Esophagus mucosa (tissue), 1 donor: ENCODE measurements at places on chromosomes 1 and 21. TPM values are rescaled to one million over a fixed set of nuclear protein-coding genes. Genes with fewer than 3 reads are reported as not detected.

DNA sequence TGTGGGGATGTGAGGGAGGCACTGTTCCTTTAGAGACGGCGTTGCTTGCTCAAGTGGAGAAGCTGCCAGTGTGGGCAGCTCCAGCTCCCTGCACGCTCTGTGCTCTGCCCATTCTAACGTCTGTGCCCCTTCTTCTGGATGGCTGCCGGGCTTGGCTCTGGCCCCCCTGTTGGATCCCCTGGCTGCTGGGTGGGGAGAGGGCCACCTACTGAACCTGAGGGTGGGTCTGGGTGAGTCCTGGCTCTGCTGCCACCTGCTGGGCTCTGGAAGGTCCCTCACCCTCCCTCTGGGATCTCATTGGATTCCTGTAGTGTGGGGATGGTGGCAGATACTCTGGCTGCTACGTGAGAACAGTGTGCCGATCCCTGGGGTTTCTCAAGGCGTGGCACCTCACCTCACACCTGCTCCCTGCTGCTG lies 5.0 kb downstream of the PFKL start:
- peak; percentile 23 for ATAC-seq

DNA sequence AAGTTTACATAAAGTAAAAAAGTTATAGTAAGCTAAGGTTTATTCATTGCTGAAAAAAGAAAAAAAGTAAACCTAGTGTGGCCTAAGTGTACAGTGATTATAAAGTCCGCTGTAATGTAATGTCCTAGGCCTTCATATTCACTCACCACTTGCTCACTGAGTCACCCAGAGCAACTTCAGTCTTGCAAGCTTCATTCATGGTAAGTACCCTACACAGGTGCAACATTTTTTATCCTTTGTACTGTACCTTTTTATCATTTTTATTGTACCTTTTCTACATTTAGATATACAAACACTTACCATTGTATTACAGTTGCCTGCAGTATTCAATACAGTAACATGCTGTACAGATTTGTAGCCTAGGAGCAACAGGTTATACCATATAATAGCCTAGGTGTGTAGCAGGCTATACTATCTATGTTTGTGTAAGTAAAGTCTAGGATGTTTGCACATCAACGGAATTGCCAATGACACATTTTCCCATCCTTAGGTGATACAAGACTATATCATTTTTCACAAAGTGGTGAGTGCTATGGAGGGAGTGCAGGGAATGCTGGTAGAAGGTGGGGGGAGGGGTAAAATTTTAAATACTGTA lies 58.0 kb upstream of the DMRTA2 start:
- ATAC-seq, result no peak

DNA sequence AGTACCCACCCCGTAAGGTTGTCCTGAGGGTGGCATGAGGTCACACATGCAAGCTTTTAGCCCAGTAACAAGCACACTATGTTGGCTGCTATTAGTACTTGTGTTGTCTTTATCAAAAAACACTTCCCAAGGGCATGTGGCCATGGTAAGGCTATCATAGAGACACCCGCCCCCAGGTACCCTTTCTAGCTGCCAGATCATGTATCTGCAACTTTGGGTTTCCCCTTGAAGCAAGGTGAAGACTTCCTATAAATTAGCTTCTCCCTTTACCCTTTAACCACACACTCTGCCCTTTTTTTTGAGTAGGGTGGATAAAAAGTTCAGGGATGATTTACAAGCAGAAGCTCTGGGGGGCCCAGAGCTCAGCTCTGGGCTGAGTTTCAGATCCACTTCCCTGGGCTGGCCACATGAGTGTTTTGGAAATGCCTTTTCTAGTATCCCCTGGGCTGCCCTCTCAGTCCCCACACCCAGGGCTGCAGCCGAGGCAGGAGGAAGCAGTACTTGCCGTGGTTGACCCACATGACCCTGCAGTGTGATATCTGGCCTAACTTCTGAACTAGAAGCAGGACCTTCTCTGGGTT lies 2.0 kb downstream of the ZDHHC18 start:
- no peak for ATAC-seq

DNA sequence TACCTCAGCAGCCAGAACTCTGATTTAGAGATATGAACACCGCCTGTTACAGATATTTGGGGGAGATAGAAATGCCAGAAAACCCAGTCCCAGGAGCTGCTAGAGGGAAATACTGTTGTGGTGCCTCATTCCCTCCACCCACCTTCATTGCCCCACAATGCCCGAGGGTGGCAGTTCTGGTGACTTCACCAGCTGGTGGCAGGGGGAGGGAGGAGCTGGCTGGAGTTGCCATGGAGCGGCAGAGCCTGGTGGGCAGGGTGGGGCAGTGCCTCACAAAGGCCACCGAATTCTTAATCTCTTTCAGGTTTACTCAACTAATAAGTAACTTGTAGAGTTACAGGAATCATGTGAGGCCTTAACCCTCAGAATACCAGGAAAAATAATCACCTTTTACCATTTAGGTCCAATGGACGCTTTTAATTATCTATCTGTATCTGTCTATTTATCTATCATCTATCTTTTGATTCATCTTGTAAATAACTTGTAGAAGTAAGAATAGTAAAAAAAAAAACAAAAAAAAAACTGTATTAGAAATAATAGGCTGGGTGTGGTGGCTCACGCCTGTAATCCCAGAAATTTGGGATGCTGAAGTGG lies 11.7 kb upstream of the S100A11 start:
- peak; percentile 79 for ATAC-seq

DNA sequence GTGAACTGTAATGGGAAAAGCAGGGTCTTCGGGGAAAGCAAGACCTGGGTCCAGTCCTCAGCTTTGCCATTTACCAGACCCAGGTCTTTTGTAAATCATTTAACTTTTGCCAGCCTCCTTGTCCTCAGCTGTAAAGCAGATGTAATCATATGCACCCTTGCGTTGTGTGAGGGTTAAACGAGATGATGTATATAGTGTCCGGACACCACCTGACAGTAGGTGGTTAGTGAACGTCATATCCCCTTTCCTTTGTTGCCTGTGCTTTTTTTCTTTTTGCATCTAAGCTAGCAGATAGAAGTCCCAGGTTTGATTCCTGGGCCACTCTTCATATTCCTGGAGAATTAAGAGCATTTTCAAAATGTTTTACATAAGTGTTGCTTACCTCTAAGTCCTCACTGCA lies 28.5 kb downstream of the IL12RB2 start:
- no peak for ATAC-seq

- ATAC-seq, result no peak
Observed at GRCh38 chr1:76086597-76086996, 12.1 kb downstream of the ST6GALNAC3 start.

DNA sequence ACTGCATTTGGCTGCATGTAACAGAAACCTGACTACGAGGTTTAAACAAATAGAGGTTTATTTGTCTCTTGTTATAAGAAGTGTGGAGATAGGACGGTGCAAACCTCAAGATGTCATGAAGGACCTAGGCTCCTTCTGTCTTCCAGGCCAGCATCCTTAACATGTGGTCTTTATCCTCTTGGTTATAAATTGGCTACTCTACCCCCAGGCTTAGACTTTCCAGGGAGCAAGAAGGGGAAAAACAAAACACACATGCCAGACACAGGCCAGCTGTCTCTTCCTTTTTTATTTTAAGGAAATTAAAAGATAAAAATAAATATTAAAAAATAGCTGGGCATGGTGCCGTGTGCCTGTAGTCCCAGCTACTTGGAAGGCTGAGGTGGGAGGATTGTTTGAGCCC lies 51.3 kb upstream of the PRELP start:
- no peak for ATAC-seq

DNA sequence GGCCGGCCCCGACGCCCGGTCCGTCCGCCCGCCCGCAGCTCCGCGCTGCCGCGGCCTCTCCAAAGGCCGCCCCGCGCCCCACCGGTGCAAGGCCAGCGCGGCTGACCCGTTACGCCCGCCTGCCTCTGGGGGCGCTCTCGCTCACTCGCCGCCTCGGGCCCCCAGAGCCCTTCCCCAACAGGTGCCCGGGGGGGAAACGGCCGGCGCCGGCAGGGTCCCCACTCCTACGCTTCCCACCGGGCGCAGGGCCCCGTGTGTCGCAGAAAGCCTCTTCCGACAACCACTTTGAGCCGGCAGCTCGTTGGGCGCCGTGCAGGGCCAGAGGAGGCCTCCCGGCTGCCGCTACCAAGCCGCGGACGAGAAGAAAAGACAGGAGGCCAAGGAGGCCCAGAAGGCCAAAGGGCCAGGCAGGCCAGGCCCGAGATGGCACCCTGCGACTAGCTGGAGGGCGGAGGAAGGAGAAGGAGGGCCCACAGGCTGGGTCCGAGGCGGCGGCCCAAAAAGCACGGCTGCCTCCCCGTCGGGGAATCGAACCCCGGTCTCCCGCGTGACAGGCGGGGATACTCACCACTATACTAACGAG lies 64.9 kb upstream of the FCGR2A start:
- peak; percentile 49 for ATAC-seq

GRCh38 chr1:21623410-21623961 lies 45.7 kb downstream of the RAP1GAP start:
- ATAC-seq, result no peak

DNA sequence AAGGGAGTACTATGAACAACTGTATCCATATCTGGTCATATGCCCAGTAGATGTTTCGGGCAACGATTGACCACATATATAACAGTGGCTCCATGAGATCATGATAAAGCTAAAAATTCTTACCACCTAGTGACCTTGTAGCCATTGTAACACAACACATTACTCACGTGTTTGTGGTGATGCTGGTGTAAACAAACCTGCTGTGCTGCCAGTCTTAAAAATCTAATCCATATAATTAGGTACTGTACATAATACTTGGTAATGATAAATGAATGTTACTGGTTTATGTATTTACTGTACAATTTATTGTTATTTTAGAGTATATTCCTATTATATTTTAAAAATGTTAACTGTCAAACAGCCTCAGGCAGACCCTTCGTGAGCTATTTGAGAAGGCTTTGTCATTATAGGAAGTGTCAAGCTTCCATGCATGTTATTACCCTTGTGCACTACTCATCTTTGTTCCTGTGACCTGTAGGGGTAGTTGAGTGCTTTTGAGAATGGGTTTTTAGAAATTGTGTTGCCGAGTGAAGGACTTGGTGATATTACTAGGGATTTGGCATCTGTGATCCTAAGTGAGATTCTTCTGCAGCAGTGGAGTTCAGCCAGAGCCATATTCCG lies 23.6 kb downstream of the DIP2A start:
- ATAC-seq, result no peak

DNA sequence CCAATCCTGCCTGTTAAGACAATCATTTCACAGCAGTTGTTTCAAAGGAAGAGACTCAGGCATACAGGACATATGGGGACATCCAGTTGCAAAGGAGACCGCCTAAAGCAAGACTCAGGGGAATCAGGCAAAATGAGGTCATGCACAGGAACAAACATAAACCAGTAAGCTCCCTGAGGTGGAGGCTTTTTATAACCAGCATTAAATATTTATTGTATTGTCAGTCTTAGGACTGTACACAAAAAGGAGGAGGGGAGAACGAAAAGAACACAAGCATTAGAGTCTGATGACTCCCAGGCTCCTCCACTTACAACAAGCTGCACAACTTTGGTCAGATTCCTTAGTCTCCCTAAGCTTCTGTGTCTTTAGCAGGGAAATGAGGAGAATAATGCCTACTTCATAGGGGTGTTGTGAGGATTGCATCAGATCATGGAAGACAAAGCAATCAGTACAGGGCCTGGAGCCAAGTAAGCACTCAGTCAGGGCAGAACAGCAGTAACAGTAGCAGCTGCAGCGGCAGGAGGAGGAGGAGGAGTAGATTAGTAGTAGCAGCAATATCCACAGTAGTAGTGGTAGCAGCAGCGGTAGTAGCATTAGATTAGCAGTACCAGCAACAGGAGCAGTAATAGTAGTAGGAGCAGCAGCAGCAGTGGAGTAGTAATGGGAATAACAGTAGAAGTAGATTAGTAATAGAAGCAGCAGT lies 54.2 kb upstream of the SPATA6 start:
- peak; percentile 37 for ATAC-seq

DNA sequence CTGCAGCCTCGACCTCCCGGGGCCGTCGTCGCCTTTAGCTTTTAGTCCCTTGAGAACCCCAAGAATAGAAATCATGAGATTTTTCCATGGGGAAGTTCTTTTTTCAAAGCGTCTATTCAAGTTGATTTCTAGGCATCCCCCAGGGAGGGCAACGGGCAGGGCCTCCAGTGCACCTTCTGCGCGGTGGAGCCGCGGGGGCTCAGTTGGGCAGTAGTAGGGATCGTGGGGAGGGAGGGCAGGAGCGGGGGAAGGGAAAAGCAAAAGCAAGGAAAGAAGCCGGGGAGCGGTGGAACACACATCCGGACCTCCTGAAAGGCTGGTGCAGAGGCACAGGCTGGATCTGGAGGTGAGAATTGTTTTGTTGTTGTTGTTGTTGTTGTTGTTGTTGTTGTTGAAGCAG lies 103.4 kb downstream of the PPIAL4G start:
- ATAC-seq, result no peak

DNA sequence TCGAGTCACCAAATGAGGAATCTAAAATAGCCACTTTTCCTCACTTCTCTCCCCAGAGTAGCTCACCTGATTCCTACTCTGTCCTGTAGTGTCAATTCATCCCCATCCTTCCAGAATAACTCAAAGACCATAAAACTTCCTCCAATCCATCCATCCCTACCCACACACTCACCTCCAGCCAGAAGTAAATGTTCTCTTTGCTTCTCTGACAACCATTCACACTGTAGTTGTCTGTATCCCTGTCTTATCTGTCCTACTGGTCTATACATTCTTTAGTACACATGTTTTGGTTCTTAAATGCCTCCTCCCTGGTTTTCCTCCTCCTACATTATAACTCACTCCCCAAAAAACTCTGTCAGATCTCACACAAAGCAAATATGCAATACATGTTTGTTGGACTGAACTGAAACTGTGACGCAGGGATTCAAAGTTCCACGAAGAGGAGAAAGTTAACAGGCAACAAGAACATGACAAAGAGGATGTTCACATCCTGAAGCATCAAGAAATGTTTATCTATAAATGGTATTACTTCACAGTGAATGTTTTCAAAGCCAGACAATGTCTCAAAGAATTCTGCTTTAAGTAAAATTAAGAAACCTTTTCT lies 11.0 kb downstream of the TP53BP2 start:
- no peak for ATAC-seq

GRCh38 chr1:224564454-224565084 lies 51.5 kb upstream of the CNIH3 start:
- ATAC-seq, result peak; percentile 30

DNA sequence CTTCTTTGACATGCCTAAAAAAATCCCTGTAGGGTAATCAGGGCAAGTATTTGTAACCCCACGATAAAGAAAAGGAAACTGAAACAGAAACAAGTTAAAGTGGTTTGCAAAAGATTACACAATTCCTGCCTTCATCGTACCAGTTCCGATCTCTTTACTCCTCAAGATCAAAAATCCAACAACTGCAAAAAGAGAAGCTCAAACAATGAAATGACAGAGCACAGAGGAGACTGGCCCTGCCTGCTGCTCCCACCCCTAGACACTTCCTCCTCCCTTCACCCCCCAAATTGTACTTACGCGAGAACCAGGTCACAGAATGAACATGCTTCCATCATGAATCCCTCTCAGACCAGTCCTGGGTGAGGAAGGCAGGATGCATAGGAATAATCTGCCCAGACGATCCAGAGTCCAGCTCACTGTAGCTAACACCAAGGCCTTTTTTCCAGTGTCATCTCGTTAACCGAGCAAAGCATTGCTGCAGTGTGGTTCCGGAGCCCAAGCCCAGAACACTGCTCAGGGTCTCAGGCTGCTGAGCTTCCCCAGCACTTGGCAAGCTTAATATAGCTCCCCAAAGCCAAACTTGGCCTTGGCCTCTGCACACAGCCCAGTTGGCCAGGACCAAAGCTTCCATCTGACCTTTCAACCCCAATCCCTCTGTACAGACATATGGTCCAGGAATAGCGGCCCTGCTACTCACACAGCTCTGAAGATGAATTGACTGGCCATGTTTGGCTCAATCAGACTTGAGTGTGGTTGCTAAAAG lies 20.3 kb downstream of the RXRG start:
- no peak for ATAC-seq

Gene CD53
- 5.1 TPM for total RNA-seq

Gene NTRK1
- 0.16 TPM for total RNA-seq

Gene MYBPHL
- total RNA-seq, result 0.76 TPM

Gene PLPPR5
- not detected for total RNA-seq
